ENCODE measurements at places on chromosomes 2 and 18.

GRCh38 chr2:147224070-147224469, 620.8 kb upstream of the ACVR2A start:
- DNase-seq, result no peak

- DNase-seq, result peak; percentile 16
These were observed 50.5 kb upstream of the HS6ST1 start for GRCh38 chr2:128369108-128369555.

DNA sequence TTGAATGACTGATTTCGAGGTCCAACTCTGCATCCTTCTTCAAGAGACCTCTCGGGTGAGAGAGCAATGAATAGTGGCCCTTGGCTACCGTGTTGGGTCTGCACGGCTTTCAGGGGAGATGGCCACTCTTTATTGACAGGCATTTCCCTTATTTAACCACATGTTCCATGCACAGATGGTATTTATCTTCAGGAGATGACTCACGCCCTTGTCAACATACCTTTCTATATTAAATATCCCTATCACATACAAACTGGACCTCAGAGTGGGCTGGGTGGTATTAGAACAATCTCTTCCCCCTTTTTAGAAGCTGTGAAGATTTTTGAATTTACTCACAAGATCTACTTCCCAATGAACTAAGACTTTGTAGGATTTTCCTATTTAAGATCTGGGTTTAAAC, 109.6 kb upstream of the CDC42EP3 start:
- no peak for DNase-seq

DNA sequence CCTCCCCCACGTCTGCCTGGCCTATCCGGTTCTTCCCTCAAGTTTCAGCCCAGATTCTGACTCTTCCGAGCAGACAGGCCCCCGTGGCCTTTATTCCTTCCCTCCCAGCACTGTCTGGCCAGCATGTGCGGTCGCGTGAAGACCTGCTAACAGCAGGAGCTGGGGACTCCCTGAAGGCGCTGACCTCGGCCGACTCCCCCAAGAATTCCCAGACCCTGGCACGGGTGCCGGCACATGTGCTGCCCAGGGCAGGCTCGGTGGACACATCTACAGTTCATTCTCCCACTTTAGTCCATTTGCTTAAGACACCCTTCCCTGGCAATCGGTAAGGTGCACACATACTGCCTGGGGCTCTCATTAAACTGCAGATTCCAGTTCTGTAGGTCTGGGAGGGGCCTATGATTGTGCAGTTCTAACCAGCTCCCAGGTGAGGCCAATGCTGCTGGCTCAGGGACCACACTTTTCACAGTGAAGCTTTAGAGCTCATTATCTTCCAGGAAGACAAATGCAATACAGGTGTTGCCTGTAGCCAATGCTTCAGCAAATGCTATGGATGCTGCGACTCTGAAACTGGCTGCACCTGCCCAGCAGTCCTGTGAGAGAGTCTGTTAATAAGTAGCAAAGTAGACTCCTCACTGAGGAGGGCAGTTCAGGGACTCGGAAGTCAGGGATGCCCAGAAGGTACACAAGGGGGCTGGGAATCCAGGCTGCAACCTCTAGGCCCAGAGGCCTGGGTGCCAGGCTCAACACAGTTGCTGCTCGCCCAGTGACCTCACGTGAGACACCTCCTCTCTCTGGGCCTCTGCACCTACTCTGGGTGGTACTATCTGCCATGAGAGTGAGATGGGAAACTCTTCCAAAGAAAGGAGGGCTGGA, 45.4 kb upstream of the TAF1B start:
- no peak for DNase-seq

DNA sequence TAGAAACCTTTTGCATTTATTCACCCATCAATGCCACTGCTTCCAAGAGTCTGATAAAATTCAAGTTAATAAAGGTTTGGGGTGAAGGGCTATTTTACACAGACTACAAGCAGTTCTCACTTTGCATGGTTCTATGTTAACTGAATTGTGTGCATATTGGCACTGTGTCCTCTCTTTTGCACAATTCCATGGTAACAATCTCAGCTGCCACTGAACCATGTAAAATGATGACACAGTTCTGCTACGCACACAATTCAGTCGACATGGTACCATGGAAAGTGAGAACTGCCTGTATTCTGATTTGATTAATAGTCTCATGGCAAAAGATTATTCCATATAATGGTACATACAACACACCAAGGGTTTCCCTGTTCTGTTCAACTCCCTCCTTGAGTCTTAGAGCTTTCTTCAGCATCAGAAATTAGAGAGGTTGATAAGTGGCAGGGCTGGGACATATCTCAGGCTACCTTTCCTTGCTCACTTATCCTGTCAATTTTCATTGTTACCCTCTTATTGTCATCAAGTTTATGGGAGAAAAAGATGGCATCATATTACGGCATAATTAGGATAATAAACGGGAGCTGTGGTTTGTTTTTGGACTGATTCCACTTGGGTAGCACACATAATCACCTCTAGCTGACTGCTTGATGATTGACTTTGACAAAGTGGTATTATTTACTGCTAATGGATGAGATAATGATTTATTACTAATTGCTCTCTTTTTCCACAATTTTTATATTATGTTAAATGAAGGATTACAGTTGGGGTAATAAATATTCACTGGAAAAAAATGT, 139.3 kb upstream of the CREB1 start:
- no peak for DNase-seq

DNA sequence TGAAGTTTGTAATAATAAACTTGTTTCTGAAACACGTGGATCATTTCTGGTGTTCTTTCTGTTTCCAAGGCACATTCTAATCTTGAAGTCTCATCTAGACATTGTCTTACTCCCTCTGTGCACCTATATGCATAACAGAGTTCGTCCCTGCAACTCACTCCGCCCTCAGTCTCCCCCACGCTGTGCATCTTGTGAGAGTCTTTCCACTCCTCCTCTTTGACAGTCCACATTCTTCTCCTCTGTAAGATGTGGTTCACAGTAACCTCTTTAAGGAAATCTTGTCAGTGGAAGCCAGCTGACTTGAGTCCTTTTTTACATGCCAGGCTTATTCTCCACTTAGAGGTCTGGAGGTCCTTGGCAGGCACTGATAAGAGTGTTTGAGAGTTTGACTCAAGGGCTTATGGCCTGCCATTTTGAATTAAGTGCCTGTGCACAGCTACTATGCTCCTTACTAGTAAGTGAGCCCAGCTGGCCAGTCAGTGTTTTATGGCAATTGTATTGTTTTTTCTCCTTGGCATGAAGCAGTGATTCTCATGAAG, 108.9 kb upstream of the IL1R2 start:
- DNase-seq, result no peak

DNA sequence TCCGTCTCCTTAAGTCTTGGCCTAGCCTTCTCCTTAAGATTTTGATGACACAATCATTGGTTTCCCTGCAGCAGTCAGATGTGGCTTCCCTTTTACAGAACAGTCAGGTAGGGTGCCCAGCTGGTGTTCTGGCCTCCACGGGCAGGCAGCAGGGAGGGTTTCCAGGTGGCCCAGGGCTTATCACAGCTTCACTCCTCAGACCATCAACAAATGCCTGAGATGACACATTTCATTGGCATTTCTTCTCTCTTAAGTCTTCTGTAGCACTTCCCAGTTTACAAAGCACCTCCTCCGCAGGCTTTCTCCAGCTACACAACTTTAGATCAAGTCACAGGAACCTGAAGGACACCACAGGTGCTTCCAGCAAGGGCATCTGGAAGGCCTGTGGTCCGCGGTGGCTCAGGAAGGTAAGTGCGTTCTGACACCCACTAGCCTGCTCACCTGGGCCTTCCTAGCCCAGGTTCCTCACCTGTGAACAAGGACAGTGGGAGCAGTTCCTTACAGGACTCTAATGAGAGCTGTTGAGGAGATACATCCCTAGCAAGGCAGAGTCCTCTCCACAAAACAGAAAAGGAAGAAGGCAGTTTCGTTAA, 37.6 kb downstream of the PTPN18 start:
- DNase-seq, result peak; percentile 0

- peak; percentile 79 for DNase-seq
These were observed 601.0 kb downstream of the SLC4A3 start for GRCh38 chr2:220228310-220229006.

GRCh38 chr18:38450876-38451275, 885.3 kb upstream of the CELF4 start:
- no peak for DNase-seq

DNA sequence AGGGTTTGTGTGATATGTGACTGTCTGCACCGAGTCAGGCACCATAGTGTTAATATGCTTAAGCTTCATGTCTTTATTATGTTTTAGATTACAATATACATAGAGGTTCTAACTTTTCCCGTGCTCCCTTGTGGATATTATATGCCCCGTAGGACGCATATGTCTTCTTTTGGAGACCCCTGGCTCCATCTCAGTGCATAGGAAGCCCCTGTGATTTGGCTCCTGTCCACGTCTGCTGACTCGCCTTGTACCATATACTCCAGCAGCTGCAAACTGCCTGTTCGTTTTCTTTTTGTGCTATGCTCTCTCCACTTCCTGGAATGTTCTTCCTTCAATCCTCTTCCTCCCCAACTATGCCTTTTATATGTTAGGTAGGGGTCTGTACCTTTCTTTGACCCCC, 110.9 kb downstream of the PTRHD1 start:
- no peak for DNase-seq

DNA sequence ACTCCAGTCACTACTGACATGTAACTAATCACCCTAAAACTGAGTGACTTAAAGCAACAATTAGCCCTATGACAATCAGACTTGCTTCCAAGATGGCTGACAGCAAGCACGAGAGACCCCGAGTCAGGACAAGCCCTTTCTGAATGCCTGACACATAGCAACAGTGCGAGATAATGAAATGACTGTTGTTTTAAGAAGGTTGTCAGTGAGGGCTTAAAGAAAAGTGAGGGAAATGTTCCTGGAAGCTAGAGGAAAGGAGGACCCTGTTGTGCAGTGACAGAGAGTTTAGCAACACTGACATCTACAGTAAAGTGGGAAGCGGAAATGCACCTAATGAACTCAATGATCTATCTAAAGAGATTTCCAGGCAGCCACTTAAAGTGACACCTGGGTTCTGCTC, 163.1 kb downstream of the STK39 start:
- no peak for DNase-seq

GRCh38 chr2:37984589-37984988, 59.5 kb downstream of the RMDN2 start:
- peak; percentile 30 for DNase-seq

- no peak for DNase-seq
These were observed 107.8 kb upstream of the CNTNAP5 start for GRCh38 chr2:123917241-123917640.

DNA sequence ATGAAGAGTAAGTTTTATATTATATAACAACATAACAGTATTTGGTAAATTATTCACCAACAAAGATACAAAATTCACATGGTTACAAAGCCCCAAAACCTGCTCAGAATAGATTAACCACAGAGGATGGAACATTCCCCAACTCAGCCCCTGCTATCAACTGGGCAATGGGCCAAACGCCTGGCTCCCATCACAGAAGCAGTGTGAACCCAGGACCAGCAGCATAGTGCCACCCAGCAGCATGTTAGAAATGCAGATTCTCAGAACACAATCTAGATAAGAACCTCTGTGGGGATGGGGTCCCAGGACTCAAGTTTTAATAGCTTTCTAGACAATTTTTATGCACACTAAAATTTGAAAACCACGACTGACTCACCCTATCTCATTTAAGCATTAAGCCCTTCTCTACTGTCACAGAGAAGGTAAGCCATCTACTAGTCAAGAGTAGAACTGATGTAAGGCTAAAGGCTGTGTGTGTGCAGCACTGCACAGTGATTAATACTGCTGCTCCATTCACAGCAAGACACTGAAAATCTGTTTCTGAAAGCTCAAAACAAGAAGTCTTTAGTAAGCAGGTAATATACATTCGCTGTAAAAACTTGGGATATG, 15.2 kb downstream of the AFG3L2 start:
- DNase-seq, result no peak

GRCh38 chr18:37779220-37779619, 213.6 kb upstream of the CELF4 start:
- DNase-seq, result no peak

- DNase-seq, result no peak
These were observed 471.0 kb upstream of the PIK3C3 start for GRCh38 chr18:41484069-41484468.

- DNase-seq, result no peak
These were observed 75.6 kb downstream of the ICOS start for GRCh38 chr2:204012072-204012653.

- no peak for DNase-seq
These were observed 13.9 kb downstream of the IL37 start for GRCh38 chr2:112924821-112925220.

DNA sequence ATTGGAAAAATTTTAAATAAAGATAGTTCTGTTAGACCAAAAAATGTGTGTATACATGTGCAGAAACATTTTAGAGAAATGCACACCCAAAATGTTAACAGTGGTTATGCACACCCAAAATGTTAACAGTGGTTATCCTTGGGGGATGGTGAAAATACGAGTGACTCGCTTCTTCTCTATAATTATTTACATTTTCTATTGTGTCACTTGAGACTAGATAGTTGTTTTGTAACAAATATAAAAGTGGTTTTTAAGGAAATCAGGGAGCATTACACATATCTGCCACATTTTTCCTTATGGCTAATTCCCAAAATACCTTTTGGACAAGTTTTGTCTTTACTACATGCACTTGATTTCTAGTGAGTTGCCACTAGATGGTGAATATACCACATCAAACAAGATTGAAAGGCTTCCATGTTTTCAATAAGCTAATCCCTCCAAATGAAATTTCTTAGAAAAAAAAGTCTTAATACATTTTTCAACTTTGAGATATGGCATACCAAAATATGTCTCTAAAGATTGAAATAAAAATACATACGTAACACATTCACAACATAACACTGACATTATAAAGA, 9.0 kb upstream of the HIBCH start:
- peak; percentile 10 for DNase-seq

DNA sequence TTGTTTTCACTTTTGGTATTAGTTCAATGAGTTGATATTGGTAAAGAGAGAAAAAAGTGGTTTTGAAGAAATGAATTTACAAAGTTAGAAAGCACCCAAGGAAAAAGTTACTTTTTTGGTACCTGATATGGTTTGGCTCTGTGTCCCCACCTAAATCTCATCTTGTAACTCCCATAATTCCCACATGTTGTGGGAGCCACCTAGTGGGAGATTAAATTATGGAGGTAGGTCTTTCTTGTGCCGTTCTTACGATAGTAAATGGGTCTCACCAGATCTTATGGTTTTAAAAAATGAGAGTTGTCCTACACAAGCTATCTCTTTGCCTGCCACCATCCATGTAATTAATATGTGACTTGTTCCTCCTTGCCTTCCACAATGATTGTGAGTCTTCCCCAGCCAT, 965.6 kb upstream of the NRXN1 start:
- DNase-seq, result no peak

DNA sequence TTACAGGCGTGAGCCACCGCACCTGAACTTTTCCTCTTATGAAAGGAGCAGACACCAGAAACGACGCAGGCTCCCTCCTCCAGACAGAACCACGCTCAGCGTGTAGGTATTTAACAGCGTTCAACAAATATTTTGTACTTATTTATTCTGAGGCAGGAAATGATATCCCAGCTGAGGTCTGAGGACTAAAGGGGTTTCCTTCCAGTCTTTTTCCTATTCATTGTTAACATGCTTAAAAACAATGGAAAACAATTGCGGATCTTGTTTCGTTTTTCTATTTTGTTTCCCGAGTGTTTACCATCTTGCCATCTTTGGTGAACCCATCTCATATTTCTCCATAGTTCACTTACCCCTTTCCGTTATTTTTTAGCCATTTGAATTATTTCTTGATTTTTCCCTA, 43.7 kb upstream of the FOSL2 start:
- no peak for DNase-seq
